Dermis blood vessel endothelial cell (primary cell): ENCODE measurements at places on chromosomes 7 and 10. TPM values are rescaled to one million over a fixed set of nuclear protein-coding genes. Genes with fewer than 3 reads are reported as not detected.

The SYT15B gene
- 0.51 and 1.2 TPM in 2 replicates for total RNA-seq

The ZNF804B gene
- not detected in 2 replicates for total RNA-seq

The HOXA7 gene
- 1.4 and 2.9 TPM in 2 replicates for total RNA-seq

The VAX1 gene
- not detected in 2 replicates for total RNA-seq

The KCND2 gene
- total RNA-seq, result 0.14 and 0.17 TPM in 2 replicates

The PTEN gene
- 121 and 122 TPM in 2 replicates for total RNA-seq

The TUBAL3 gene
- 0.28 and 0.34 TPM in 2 replicates for total RNA-seq

The SFXN2 gene
- total RNA-seq, result 7.1 and 13.7 TPM in 2 replicates

The LRRC17 gene
- 1.2 and 2.0 TPM in 2 replicates for total RNA-seq

The SUN3 gene
- not detected in 2 replicates for total RNA-seq

- peak; percentile 53 for DNase-seq
These were observed at the start of gene ASB13 for GRCh38 chr10:5666008-5666840. TSS of gene ASB13 (minus strand) at chr10:5666595. CDS start at chr10:5666551, 44 bp downstream.

GRCh38 chr7:20172736-20173334 lies 44.3 kb downstream of the MACC1 start:
- peak; percentile 41 for DNase-seq

GRCh38 chr7:130486114-130486953 lies 5.6 kb upstream of the MEST start:
- peak; percentile 70 for DNase-seq

GRCh38 chr7:98729121-98729520 lies 112.0 kb downstream of the NPTX2 start:
- no peak for DNase-seq

DNA sequence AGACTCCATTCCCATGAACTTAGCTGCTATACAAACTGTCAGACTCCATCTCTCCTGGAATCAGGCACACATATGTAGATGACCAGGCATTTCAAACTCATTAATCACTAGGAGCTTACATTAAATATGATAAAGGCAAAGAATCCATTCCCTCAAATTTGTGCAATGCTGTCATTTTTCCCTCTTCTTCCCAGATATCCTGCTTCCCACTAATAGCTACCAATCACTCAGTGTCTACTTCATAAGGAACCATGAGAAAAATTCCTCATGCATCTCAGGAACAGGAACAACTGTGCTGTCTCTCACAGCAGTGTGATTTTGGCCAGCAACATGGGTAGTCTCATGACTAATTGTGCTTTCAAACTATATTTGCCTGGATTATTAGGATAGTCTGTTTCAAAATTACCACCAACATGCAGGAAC lies 133.9 kb downstream of the DKK1 start:
- no peak for DNase-seq

DNA sequence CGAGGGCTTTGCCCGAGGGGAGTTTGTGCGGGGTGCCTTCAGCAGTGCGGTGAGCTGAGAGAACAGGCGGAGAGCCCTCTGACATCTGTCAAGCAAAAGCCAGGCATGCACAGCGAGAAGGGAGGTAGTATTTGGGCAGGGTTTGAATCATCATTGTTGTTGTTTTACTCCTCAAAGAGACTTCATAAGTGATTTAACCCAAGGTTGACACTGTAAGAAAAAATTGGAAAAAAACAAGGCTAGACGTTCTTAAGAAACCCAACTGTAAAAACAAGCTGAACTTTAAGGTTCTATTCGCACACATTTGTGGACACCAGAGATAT lies 1.3 kb downstream of the ADAM22 start:
- no peak for DNase-seq

- DNase-seq, result no peak
These were observed 159.9 kb downstream of the CAMK1D start for GRCh38 chr10:12509016-12509793.
